Right hindlimb (tissue), 1 donor: ENCODE measurements at places on chromosomes 1 and 21.

DNA sequence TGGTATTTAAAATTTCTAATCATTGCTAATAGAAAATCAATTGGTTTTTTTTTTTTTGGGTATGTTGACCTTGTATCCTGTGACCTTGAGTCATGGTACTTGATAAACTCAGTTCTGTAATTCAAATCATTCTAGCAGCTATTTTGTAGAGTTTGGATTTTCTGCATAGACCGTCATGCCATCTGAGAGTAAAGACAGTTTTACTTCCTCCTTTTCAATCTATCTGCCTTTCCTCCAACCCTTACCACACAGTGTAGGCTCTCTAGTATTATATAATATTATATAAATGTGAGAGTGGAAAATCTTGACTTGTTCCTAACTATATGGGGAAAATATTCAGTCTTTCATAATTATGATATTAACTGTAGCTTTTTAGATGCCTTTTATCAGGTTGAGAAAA is 7.0 kb downstream of the TDRD5 start:
- DNase-seq, result no peak

DNA sequence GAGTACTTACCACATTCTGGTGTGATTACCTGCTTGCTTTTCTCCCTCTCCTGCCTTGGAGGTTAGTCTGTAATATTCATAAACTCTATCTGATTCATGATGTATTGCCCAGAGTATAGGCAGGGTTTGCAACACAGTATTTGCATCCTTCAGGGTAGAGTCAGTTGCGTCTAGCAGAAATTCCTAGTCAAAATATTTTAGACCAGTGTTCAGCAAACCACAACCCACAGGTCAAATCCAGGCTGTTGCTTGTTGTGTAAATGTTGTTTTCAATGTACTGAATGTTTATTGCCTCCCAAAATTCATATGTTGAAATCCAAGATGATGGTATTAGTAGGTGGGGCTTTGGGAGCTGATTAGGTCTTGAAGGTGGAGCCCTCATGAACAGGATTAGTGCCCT is 82.9 kb downstream of the NGF start:
- DNase-seq, result no peak

DNA sequence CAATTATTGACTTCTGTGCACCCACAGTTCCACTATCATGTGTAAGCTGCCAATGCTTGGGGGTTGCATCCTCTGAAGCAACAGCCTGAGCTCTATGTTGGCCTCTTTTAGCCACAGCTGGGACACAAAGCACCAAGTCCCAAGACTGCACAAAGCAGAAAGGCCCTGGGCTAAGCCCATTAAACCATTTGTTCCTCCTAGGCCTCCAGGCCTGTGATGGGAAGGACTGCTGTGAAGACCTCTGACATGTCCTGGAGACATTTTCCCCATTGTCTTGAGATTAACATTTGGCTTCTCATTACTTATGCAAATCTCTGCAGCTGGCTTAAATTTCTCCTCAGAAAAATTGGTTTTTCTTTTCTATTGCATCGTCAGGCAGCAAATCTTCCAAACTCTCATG is 123.7 kb upstream of the DEPDC1 start:
- no peak for DNase-seq

GRCh38 chr1:166354406-166354805 is 187.6 kb upstream of the FAM78B start:
- DNase-seq, result no peak

DNA sequence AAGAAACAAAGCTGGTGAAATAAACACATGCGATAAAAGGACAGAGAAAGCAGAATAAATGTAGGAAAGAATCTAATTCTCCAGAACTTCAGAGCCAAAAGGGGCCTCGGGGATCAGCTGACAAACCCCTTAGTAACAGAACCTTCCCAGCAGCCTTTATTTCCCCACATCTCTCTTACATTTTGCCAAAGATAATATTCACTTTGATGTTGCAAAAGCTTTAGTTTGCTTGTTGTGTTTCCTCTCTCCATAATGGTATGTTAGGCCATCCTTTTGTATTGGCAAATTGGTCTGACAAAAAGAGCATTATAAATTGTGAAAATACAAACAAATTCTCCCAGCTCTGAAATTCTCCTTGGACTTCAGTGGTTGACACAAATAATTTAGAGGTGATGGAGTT is 54.9 kb downstream of the OPTC start:
- no peak for DNase-seq

DNA sequence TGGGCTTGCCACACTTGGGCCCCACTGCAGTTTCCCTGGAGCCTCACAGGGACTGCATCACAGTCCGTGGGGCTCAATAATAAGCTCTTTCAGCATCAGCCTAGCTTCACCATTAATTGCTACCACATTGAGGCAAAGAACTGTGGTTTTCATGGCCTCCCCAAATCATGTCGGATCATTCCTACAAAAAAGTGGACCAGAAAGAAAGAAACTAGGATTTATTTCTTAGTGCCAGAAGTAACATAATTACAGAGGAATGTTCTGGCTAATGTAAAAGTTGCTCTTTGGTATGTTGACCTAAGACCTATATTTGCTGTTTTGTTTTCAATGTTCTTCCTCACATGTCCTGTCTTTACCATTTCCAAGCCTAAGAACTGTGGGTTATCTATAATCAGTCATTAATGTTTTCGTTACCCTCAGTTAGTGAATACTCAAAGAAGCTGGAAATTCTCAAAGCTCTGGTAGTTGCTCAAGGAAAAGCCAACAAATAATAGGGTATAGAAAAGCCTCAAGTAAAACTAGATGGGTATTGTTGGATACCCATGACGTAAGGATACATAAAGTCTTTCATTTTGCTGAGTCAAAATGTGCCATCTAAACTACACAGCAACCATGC is 173.9 kb downstream of the LTN1 start:
- DNase-seq, result no peak

DNA sequence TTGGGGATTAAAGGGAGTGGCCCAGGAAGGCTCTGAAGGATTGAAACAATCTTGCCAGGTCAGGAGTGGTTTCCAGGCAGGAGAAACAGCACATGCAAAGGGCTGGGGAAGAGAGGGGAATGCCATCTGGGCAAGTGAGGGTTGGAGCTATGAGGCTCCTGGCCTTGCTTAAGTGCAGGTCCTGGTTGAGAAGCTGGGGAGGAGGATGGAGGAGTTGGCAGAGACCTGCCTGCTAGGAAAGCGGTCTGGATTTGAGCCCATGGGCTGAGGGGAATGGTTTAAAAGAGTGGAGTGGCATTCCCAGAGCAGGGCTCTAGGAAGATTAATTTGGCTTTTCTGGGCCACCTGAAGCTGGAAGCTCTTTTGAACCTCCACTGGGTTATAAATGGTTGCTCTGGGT is 9.2 kb downstream of the IGSF21 start:
- DNase-seq, result no peak

DNA sequence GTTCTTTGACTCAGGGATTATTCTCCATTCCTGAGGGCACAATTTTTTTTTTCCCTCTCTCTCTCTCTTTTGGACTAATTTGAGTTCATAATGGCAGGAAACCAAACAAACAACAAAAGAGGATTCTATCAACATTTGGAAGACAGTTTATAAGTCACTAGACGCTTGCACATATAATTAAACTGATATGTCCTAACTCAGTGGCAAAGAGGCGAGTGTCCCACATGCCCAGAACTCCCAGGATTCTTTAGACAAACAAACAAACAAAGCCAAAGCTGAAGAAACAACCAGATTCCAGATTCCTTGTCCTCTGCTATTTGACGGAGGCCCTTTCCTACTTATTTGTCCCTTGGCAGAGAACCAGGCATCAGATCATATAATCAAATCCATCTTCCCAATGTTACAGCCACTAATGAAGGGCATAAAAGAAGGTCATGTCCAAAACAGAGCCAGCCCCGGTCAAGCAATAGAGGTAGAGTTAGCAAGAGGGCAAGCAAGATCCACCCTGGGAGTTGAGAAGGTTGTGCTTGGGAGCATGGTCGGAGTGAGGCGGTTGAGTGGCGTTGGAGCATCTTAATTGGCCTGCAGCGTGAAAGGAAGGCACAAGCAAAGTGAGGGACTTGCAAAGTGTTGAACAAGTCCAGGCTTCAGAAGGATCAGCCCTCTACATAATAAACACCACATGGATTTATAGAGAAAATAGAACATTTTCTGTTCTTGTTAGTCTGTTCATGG is 30.3 kb downstream of the ZNF362 start:
- DNase-seq, result no peak

- DNase-seq, result peak; percentile 41
Observed at GRCh38 chr1:171814692-171815091, 26.6 kb upstream of the DNM3 start.

DNA sequence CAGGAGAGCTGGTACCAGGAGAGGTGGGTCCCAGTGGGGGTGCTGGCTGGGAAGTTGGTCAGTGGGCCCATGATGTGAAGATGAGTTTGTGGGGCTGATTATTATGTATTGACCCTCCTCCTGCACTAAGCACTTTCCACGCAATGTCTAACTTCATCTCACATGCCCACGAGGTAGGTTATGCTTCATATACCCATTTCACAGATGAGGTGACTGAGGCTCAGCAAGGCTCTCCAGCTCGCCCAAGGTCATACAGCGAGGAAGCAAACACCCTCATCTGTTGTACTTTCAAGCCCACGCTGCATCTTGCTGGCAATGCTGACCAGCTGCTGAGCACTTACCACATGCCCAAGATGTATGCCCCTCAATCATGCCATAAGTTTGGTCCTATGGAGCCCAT is 175.8 kb downstream of the GRIK3 start:
- no peak for DNase-seq

DNA sequence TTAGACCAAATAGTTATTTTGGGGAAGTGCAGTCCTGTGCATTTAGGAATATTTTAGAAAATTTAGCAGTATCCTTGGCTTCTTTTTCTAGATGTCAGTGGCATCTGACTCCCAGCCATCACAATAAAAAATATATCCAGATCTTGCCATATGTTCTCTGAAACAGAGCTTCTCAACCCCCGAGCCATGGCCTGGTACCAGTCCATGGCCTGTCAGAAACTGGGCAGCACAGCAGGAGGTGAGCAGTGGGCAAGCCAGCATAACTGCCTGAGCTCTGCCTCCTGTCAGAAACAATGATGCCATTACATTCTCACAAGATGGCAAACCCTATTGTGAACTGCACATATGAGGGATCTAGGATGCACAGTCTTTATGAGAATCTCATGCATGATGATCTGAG is 480.0 kb downstream of the LRRIQ3 start:
- no peak for DNase-seq

GRCh38 chr1:99634971-99635624 is 10.8 kb upstream of the PALMD start:
- no peak for DNase-seq

DNA sequence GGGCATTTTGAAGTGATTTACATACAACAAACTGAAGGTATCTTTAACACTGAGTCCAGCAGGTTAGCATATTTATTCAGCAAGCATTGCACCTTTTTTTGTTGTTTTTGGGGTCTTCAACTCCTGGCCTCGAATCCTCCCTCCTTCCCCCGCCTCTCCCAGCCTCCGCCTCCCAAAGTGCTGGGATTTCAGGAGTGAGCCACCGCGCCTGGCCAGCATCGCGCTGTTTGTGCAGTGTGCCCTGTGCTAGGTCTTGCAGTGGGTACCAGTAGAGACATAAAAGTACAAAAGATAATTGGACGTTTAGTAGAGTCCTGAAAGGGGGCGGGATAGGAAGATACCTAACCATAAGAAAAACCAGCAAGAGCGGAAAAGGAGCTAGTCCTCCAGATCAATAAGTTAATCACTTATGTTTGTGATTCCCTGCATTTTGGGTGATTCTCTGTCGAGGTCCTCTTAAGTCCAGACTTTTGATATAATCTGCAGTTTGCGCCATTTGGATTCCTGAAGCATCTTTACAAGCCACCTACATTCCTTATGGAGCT is 111.8 kb downstream of the OSBPL9 start:
- no peak for DNase-seq

- no peak for DNase-seq
Observed at GRCh38 chr1:17233675-17234320, 15.1 kb upstream of the PADI3 start.

DNA sequence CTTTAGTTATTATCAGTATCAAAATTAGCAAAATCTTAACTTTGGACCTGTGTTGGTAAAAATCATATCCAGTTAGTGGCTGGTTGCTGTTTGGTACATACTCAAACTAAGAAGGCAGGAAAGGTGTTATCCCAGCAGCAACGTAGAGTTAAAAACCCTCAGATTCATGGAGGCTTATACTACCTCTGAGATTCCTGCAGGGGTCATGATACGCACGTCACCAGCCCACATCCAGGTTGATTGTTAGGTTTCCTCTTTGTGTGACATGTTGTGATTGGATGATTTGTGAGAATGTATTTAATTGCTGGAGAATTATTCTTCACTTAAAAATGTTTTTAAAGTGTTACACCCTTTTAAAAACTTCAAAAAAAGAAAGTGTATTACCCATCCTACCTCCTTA is 423.3 kb upstream of the ADGRL2 start:
- no peak for DNase-seq

GRCh38 chr1:65104854-65105534 is 43.0 kb upstream of the AK4 start:
- DNase-seq, result no peak

DNA sequence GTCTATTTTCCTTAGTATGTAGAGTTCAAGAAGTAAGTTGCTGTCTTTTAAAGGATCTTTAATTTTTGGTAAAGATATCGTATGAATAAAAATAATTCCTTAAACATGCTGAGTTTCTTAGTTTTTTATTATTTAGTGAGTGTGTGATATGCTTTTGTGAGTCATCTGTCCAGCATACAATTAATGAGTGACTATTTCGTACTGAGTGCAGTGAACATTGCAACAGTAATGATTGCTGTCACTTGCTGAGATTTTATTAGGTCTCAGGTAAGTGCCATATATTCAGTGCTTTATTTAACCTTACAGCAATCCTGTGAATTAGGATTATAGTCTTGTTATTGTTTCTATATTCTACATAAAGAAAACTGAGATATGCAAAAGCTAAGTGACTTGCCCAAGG is 22.6 kb downstream of the MIGA1 start:
- no peak for DNase-seq

DNA sequence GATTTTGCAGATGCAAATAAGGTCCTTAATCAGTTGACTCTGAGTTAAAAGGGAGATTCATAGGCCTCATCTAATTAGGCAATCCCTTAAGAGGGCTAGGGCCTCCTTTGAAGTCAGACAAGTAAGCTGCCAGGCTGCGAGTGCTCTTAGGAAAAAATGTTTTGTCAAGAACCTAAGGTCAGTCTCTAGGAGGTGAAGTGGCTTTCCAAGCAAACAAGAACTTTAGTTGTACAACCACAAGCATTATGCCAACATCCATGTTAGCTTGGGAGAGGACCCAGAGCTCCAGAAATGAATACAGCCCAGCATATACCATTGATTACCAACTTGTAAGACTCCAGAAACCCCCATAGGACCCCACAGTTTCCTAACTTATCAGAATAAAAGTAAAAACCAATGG is 1366.2 kb downstream of the PLA2G4A start:
- no peak for DNase-seq

DNA sequence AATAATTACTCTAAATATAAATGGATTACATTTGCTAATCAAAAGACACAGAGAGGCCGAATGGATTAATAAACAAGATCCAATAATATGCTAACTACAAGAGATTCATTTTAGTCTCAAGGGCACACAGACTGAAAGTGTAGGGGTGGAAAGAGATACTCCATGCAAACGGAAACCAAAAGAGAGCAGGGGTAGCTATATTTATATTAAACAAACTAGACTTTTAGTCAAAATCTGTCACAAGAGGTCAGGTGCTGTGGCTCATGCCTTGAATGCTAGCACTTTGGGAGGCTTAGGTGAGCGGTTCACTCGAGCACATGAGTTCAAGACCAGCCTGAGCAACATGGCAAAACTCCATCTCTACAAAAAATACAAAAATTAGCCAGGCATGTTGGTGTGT is 33.6 kb upstream of the DISP1 start:
- no peak for DNase-seq
